ENCODE measurements at places on chromosomes 12 and 14.

DNA sequence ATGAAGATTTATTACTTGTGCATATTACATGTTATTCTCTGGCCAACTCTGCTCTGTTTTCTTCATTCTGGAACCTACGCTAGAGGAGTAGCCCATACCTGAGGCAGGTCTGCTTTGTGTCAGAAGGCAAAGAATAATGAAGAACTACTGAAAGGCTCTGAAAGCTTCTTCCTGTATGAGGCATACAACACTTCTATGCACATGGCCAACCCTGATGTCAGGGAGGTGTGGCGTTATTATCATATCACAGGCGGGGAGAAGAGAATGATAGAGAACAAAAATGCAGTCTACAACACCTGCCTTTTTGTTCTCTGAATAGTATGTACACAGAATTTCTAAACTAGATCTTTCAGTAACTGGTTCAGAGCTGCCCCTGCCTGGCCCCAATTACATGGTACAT is 32.5 kb upstream of the CRY1 start:
- no peak overlapping the region for H3K27ac ChIP-seq
- H3K36me3 ChIP-seq = no peaks in the 10 kb centered on the region
- H3K27me3 ChIP-seq = no peaks in the 10 kb centered on the region
- H3K4me3 ChIP-seq = no peak overlapping the region
- H3K4me1 ChIP-seq = no peaks in the 10 kb centered on the region

DNA sequence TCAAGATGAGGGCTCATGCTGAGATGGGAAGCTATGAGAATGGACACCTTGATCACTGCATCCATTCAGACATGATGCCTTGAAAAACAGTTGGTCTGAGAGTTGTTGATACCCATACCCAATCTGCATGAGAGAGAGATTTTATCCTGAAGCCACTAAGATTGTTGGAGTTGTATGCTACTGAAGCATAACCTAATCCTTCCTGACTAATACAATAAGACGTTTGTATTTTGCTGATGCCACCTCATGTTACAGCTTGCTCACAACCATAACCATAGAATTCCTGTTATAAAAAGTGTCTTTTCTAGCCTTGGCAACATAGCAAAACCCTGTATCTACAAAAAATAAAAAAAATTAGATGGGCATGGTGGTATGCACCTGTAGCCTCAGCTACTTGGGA is 12.7 kb upstream of the SERPINA1 start:
- no peak for DNase-seq
- no peak overlapping the region for H3K4me3 ChIP-seq
- no peaks in the 10 kb centered on the region for H3K27me3 ChIP-seq

GRCh38 chr14:70257526-70257925 is 68.8 kb upstream of the SLC8A3 start:
- no peaks in the 10 kb centered on the region for H3K4me1 ChIP-seq
- no peaks in the 10 kb centered on the region for H3K36me3 ChIP-seq
- DNase-seq = no peak
- H3K4me3 ChIP-seq = no peak overlapping the region
- H3K27ac ChIP-seq = no peak overlapping the region

GRCh38 chr12:84497819-84498218 is 414.8 kb downstream of the SLC6A15 start:
- no peaks in the 10 kb centered on the region for H3K27me3 ChIP-seq
- H3K36me3 ChIP-seq = no peaks in the 10 kb centered on the region
- no peak overlapping the region for H3K4me3 ChIP-seq
- H3K4me1 ChIP-seq = no peaks in the 10 kb centered on the region

- H3K4me3 ChIP-seq = no peak overlapping the region
- no peak for DNase-seq
- no peak overlapping the region for H3K27ac ChIP-seq
Observed at GRCh38 chr12:100593490-100593889, 20.0 kb downstream of the GAS2L3 start.

All from right atrium auricular region (tissue), 2 donors.